ENCODE measurements at places on chromosomes 11 and 22.

- no peak for DNase-seq
Measured at GRCh38 chr11:96424693-96425092, 34.9 kb downstream of the JRKL start.

DNA sequence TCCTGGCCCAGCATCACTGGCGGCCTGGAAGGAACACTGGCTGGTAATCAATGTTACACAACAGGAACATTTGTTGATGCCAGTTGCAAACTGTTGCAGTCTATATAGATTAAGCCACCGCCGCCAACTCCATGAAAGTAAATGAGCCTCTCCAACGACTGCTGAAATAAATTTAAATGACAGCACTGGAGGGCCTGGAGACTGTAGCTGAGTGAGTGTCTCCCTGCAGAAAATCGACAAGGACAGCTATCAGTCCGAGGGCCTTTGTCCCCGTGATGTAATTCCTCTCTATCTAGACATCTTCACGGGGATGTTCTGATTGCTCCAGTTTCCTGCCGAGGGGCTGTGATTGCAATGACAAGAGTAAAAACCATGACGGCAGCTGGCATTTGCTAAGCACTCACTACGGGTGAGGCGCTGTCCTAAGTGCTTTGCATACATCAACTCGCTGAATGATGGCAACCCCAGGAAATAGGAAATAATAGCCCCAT, 120.4 kb downstream of the SEZ6L start:
- no peak for DNase-seq

- no peak for DNase-seq
Measured at GRCh38 chr11:76655501-76656049, 15.0 kb downstream of the LRRC32 start.

DNA sequence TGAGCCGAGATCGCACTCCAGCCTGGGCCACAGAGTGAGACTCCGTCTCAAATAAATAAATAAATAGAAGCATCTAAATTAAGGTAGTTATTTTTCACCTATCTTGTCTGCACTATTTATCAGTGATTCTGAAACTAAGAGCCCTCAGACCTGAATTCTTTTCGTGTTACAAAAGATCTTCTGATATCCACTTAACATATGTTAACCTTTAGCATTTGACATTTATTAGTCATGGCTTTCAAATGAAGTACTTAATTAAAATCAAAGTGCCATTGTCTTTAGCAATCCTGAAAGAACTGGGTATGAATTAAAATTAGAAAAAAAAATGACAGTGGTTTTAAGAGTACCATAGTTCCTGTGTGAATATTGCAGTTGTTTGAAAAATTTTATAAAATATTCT, 99.1 kb upstream of the TIMP3 start:
- no peak for DNase-seq

- no peak for DNase-seq
Measured at GRCh38 chr11:100068116-100068515, 619.0 kb upstream of the ARHGAP42 start.

GRCh38 chr22:23077627-23078461, 7.5 kb downstream of the GNAZ start:
- DNase-seq: no peak

DNA sequence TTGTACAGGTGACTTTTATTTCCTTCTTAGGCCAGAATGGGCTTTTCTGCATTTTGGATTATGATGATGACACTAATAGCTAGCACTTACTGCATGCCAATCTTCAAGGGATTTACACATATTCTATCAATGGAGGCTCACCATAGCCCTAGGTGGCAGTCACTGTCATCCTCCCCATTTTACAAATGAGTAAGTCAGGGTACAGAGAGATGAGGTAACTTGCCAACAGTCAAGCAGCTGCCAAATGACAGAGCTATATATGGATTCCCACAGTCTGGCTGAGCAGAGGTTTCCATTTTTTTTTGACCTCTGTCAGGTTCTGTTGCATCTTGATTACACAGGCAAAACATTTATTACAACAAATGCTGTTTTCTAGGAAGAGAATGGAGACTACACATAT, 23.8 kb upstream of the C11orf96 start:
- DNase-seq: no peak

- no peak for DNase-seq
Measured at GRCh38 chr22:39502789-39503409, 809 bp downstream of the MIEF1 start.

DNA sequence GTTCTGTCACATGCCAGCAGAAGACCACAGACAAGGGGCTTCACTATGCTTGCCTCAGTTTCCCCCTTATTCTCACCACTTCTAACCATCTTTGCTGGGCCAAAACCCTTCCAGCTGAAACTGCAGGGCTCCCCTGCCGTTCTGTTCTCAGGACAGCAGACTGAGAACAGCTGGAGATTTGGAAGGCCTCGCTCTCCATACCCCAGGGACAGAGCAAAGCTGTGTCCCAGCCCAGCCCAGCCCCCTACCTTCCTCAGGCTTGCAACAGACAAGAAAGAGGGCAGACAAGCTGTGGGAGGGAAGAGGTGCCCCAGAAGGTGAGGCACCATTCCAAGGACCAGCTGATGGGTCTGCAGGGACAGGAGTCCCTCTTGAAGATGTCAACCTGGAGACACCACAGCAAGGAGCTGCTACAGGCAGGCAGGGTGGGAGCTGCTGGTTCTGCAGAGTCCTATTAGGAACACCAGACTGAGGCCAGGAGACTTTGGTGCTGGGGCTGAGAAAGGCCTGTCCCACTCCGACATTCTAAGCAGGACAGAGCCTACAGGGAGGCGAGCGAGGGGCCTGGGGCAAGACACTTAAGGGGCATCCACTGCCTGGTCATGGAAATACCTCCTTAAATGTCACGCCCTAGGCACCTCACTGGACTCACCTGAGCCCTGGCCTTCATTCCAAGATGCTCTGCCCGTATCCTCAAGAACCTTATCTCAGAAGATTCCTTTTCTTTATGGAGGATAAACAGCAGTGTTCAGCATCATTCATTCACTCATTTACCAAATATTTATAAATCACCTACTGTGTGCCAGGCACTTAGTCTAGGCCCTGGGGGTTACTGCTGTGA, 6.9 kb downstream of the SCN2B start:
- DNase-seq: no peak

GRCh38 chr11:62604460-62605120, 2.9 kb upstream of the MTA2 start:
- no peak for DNase-seq

Measured in SHP77 (cell line).